Stimulated activated CD4-positive, alpha-beta T cell treated with anti-CD3 and anti-CD28 coated beads, Interleukin-1b, Interleukin-23, amount 100 ng/mL, for 4 hours (primary cell): ENCODE measurements at places on chromosomes 5 and 9.

DNA sequence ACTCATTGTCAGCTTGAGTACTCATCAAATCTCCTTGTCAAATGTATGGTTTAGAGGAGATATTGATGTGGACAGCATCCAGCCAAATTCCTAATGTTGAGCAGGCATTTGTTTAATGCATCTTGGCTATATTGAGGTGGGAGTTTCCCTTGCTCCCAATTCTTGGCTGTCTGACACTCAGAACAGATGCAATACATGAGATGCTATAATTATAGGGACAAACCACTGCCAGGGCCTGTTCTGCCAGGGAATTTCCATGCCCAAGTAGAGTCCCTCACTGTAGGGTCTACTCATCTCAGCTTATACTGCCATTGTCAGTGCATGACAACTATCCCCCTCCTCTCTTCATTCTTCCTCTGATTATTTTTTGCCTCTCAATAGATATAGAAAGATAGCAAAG is 392.0 kb upstream of the KCNN2 start:
- DNase-seq: no peak

GRCh38 chr5:16528382-16529110 is 62.9 kb upstream of the ZNF622 start:
- DNase-seq: no peak

DNA sequence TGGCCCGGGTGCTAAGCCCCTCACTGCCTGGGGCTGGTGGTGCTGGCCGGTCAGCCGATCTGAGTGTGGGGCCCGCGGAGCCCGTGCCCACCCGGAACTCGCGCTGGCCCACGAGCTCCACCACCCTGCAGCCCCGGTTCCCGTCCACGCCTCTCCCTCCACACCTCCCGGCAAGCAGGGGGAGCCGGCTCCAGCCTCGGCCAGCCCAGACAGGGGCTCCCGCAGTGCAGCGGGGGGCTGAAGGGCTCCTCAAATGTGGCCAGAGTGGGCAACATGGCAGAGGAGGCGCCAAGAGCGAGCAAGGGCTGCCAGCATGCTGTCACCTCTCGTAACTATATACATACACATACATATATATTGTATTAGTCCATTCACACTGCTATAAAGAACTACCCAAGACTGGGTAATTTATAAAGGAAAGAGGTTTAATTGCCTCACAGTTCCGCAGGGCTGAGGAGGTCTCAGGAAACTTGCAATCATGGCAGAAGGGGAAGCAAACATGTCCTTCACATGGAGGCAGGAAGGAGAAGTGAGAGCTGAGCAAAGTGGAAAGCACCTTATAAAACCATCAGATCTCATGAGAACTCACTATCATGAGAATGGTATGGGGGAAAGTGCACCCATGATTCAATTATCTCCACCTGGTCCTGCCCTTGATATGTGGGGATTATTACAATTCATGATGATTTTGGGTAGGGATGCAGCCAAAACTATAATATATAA is 56.8 kb downstream of the LIX1 start:
- DNase-seq: no peak

DNA sequence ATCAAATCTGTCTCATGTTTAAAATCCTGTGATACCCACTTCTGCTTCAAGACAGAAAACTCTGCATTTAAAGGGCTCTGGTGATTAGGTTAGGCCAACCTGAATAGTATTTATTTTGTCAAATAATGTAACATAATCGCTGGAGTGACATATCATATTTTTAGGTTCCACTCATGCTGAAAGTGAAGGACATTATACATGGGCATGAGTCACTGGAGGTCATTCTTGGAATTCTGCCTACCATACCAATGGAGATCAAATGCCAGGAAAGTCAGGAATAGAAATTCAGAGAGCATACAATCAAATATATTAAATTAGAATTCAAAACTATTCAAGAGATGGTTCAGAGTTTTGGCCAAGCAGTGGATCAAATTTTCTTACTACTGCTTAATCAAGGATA is 97.1 kb upstream of the PRSS3 start:
- DNase-seq: no peak
